ENCODE measurements at places on chromosomes 1 and 21. TPM values are rescaled to one million over a fixed set of nuclear protein-coding genes. Genes with fewer than 3 reads are reported as not detected.

Gene F5
- total RNA-seq, result 0.09 TPM

Gene KISS1
- 0.85 TPM for total RNA-seq

Gene LENEP
- total RNA-seq, result not detected

Gene CREB3L4
- 9.3 TPM for total RNA-seq

Gene CLEC20A
- total RNA-seq, result not detected

Gene TMCC2
- total RNA-seq, result 1.6 TPM

Gene LCE3D
- total RNA-seq, result 2.3 TPM

Gene SLC50A1
- 35.8 TPM for total RNA-seq

Gene CENPL
- 12.8 TPM for total RNA-seq

Gene PDPN
- not detected for total RNA-seq

Gene DNASE2B
- not detected for total RNA-seq

Gene GBP1
- total RNA-seq, result 0.14 TPM

Gene PLEKHG5
- total RNA-seq, result 3.0 TPM

Gene CYP2J2
- 0.11 TPM for total RNA-seq

Gene PLXNA2
- 2.0 TPM for total RNA-seq

Gene MRAP
- not detected for total RNA-seq

Gene HTR6
- 0.15 TPM for total RNA-seq

Gene AXDND1
- total RNA-seq, result 0.25 TPM
